Activated naive CD4-positive, alpha-beta T cell treated with anti-CD3 and anti-CD28 coated beads, Interleukin-2, amount 50 U/mL, for 72 hours (primary cell): ENCODE measurements at places on chromosomes 4 and X. TPM values are rescaled to one million over a fixed set of nuclear protein-coding genes. Genes with fewer than 3 reads are reported as not detected.

- no peak for DNase-seq
Observed at GRCh38 chrX:2395261-2395992, 105.3 kb downstream of the DHRSX start.

DNA sequence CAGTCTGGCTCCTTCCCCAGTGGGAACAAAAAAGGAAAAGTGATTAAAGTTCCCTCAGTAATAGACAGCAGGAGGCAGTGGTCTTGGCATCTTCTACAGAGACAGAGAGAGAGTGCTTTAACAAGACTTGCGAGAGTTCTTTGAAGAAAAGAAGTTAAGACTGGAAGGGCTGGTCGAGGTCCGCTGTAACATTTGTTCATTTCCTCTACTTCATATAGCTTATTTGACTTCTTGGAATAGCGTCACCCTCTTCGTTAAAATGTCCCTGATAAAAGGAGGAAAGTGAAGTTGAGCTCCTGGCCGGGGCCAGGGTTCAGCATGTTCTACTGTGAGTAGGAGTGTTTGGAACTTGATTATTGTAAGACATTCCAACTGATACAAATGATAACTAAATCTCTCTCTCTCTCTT lies 179.8 kb downstream of the SLIT2 start:
- no peak for DNase-seq

DNA sequence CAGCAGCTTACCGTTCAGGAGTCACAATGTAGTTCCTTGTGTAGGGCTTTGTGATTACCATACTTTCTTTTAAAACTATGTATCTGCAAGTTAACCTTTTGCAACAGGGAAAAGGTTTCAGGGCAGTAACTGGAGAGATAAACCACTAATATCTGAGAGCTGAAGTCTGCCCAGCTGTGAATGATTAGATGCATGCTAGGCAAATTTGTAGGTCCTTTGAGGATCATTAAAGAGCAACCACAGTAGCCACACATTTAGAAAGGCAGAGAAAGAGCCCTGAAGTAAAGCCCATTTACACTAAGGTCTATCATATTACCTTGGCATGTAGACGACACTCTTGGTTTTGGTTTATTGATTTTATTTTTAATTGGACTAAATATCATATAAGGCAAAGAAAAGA lies 60.0 kb downstream of the ATP8A1 start:
- DNase-seq = no peak

DNA sequence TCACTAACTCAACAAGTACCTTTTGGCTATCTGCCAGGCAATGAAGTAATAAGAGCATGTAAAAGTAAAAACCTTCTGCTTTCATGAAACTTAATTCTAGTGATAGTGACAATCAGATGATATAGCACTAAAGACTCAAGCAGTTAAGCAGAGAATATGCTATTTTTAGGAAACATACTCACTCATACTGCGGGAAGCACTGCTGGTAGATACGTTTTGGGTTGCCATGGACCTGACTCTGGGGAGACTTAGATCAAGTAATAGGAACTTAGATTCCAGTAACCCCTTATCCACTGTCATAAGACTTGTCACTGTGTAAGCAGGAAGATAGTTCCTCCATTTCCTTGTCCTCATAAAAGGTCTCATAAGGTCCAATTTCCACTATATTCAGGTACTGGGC lies 386.3 kb downstream of the DMD start:
- DNase-seq = no peak

DNA sequence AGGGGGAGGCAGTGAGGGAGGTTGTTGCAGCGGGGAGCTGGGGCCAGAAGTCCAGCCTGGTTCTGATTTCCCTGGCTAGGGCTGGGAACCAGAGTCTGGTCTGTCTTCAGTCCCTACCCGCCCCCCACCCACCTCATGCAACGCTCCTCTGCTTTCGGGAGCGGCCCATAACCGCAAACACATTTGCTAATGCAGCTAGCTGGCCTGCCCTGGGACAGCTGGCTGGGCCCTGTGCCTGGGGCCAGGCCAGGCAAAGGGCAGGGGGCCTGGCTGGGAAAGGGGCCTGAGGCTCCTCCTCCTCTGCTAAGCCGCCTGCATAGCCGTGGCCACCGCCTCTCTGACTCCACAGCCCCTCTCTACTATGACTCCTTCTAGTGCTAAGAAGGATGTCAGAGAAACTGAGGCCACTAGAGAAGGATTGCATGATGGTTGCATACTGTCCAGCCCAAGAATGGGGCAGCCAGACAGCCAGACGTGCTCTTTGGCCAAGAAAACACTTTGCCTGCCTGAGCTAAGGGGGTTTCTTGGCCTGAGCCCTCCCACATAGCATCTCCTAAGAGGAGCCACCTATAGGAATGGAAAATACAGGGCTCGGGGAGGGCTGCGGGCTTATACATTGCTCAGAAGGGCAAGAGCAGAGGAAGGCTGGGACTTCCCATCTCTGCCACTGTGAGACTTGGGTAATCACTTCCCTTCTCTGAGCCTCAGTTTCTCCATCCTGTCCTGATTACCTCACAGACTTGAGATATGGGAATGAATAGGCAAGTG lies 76.9 kb downstream of the PJA1 start:
- no peak for DNase-seq

DNA sequence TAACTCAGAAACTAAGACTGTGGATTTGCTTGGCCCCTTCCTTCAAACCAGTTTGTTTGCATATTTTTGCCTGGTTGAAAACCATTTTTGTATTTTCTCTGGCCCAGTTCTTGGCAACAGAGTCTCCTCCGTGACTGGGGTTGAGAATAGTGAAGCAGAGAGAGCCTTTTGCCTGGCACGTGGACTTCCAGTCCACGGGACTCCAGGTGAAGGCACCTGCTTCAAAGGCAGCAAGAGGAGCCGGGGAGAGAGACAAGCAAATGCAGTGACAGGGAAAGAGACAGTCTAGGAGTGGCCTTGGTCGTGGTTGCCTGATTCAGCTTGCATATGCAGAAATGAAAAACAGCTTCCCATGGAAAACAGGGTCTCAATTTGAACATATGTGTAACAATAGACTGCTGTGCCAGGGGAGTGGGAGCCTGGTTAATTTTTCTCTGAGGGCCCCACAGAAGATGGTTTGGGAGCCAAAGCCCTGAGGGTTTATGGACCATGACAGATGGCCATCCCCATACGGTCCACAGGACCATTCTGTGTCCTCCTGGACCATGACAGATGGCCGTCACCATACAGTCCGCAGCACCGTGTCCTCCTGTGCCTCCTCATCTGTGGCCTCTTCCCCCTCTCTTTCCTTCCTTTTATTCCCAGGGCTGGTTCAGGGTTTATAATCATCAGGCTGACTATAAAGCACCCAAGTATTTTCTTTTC lies 272.2 kb upstream of the RASGEF1B start:
- DNase-seq = no peak

- no peak for DNase-seq
Observed at GRCh38 chr4:77776182-77777134, 42.7 kb downstream of the CNOT6L start.

DNA sequence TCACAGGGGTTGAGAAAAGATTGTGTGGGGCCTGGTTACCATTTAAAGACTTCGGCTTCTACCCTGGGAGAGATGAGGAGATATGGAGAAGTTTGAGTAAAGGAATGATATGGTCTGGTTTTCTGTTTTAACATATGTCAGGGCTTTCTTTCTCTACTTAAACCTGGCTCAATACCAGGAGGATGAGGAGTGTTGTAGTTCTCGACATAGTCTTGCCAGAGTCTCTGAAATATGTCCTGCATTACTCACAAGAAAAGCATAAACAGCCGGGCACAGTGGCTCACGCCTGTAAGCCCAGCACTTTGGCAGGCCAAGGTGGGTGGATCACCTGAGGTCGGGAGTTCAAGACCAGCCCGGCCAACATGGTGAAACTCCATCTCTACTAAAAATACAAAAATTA lies 16.4 kb upstream of the ACE2 start:
- no peak for DNase-seq

GRCh38 chr4:142331132-142331531 lies 515.0 kb downstream of the INPP4B start:
- DNase-seq = no peak

NLGN4X gene
- total RNA-seq = 1.1 TPM
